ENCODE measurements at places on chromosomes 4 and X.

DNA sequence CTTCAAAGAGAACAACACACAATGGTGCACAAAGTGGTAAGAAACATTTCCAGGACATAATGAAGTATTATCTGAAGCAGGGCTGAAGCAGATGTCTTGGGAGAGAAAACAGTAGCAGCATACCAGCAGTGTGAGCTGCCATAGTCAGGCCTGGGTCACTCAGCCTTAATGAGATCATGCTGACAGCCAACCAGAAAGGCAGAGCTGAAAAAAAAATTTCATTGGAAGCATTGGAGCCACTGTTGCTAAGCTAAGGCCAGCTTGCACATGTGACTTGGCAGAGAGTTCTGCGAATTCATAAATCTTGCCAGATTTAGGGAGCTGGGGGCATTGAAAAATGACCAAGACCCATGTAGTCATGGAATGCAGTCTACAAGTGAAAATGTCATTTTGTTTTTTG lies 444.0 kb upstream of the PITX2 start:
- DNase-seq: no peak

DNA sequence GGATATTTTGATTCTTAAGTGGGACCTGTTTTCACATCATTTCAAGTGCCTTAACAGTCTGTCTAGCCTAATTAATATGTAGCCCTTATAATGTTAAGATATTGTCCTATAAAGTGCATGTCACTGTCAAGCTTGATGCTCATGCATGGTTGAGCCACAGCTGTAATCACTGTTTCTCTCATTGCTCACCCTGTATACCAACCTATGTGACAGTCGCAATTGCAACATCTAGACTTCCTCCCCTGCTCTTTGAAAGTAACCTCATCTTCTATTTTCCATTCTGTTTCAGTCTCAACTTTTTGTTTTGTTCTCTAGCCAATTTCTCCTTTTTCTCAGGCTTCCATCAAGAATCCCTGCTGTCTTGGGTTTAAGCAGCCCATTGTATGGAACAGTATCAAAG lies 24.4 kb upstream of the MSL3 start:
- DNase-seq: no peak

DNA sequence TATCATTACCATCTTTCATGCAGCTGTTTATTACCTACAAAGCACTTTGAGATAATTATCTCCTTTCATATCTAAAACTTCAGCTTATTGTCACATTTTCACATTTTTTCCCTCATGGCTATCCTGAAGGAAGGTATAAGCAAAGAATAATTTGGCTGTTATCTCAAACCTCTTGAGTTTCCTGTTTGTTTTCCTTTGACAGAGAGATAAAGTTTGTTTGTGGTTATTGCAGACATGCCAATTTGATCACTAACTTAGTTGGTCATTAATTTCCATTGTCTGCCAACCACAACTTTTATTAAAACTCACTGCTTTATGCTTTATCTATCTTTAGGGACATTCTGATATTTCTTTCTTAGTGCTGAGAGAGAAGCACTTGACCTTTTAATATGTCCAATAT lies 89.8 kb upstream of the SPANXB1 start:
- DNase-seq: no peak

DNA sequence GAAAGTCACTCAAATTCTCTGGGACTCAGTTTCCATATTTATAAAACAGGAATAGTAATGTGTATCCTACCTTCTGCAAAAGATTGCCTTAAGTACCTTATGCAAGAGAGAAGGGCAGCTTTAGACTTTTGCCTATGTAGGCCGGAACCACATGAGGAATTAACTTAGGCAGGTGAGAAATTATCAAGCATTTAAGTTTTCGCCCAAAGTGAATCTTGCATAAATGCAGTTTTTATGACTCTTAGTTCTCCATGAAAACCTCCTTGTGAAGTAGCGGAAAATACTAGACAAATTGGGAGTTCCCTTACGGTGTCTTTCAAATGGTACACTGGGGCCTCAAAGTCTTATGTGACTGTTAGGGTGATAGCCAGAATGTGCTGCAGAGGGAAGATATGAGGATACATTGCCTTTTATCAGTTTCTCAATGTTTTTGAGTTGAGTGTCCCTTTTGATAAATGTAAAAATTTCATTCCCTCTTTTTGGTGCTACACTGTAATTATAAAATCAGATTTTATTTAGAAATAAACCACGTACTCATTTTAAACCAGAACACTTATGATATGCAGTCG lies 2.6 kb downstream of the SH2D1A start:
- DNase-seq: no peak

- no peak for DNase-seq
Observed at GRCh38 chr4:16524911-16525554, 298.8 kb upstream of the TAPT1 start.

DNA sequence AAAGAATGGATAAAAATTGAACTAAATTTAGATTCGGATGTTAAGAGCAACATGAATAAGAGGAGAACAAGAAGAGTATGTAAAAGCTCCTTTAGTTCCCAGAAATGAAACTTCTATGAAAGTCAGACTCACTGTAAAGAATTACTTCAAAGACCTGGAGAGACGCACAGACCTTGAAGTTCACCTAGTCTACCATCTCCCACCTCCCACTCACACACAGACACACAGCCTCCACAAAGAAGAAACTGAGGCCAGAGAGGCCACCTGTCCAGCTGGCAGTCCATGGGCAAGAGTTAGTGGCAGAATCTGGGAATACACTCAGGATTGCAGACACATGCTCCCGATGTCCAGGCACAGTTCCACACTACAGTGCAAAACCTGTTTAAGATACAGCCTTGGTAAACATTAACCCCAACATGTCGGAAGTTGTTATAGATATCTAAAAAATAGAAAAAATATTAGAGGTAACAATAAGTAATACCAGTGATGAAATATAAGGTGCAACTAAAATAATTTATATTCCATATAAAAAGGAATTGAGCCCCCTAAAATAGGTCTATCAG lies 288.8 kb downstream of the INPP4B start:
- no peak for DNase-seq

GRCh38 chrX:149633511-149633910 lies 1.9 kb upstream of the TMEM185A start:
- DNase-seq: no peak

DNA sequence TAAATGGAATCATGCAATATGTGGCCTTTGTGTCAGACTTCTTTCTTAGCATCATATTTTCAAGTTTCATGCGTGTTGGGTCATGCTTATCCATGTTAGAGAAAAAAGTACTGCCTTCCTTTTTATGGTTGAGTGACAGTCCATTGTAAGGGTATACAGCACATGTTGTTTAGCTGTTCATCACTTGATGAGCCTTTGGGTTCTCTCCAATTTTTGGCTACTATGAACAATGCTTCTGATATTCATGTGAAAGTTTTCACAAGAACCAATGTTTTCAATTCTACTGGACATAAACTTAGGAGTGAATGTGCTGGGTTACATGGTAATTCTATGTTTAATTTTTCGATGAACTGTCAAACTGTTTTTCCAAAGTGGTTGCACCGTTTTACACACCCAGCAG lies 28.1 kb upstream of the LNX1 start:
- DNase-seq: no peak

- no peak for DNase-seq
Observed at GRCh38 chrX:115598556-115598955, 37.6 kb downstream of the PLS3 start.

DNA sequence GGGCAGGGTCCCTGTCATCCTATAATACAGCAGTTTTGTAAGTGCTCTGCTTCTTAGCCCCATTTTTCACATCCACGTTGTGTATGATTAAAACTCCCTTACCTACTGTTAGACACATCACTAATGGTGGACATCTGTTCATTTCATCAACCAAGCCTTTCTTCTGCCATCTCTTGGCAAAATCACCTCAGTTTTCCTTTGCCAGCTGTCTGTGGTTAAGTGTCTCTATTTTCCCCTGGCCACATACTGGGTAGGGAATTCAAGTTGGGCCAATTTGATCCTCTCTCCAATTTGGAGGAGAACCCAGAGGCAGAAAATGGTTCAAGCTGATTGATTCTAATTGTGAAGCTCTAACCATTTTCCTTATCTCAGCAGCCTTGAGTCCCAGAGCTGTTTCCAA lies 436.1 kb downstream of the PCDH7 start:
- DNase-seq: no peak

GRCh38 chr4:106583108-106583507 lies 214.5 kb upstream of the GIMD1 start:
- no peak for DNase-seq

DNA sequence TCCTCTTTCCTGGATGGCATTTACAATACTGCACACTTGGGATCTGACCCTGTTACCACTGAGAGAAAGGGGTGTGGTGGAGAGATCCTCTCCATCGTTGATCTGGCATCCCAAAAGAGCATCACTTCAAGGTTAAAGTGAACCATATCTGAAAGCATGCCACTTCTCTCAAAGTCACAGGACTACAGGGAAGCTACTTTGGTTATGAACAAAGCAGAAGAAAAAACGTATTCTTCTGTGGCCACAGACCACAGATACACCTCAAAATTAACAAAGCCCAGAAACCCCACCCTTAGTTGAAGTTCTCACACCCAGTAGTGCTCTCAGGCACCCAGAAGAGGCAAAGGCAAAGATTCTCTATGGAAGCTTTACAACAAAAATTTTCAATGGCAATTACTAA lies 108.3 kb downstream of the JADE1 start:
- no peak for DNase-seq

DNA sequence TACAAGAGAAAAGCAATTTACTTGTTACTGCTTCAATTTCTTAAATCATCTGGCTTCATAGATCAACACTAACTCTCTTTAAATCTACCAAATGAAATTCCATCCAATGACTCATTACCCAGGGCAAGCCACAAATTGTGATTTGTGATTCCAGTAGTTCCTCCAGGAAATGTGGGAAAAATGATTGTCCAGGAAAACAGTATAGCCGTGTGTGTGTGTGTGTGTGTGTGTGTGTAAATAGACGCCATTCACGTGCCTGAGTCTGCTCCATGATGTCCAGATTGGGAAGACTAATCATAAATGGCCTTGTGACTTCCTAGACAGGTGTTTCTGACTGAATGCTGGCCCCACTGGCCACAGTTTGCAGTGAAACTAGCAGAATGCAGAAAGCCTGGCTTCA lies 121.3 kb downstream of the HS6ST2 start:
- DNase-seq: no peak

DNA sequence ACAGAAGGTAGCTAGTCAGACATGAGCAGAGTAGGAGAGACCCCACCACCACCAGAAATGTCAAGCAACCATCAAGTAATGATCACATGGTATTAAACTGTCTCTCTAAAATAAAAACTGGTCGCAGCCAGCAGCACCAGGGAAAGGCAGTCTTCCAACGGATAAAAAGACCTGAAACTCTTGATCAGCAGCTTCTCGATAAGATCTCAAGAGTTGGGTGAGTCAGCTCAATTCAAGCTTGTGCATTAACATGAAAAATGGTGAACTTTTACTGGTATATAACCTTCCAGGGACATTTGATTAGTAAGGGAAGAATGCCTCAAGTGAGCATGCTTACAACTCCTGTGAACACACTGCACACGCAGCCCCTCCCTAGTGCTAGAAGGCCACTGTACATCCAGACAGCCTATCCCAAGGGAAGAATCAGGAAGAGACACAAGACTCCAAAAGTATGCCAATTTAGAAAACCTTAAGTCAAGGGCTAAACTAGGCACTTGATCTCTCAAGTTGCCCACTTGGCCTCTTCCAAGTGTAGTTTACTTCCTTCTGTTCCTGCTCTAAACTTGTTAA lies 270.0 kb upstream of the GNPDA2 start:
- no peak for DNase-seq

DNA sequence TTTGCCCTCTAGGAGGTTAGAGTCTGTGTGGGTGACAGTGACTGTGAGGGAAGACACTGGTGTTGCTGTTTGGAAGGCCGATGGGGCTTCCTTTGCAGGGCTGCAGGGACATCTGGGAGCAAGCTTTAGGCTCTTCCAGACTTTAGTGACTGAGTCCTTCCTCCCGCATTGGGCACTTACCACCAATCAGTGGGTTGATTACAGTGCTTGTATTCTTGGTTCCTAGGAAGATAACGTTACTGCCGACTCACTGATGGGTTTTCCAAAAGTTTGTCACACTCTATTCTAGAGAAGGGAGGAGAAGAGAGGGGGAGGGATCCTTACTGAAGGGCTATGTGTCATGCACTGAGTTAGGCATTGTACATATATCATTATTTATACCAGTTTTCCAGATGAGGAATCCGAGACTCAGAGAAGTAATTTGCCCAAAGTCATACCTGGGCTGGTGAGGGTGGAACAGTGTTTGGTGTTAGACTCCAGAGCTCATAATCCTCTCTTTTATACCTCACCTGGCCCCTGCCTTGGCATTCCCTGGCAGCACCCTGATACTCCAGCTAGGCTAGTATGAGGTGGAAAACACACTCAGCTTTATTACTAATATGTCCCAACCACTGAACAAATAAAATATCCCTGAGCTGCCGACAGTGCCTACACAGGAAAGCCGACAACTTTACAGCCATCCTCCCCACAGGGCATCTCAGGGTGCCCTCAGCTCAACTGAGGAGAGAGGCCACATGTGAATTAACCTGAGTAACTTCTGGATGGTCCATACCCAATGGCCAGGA lies 3.8 kb downstream of the CHST7 start:
- DNase-seq: no peak

DNA sequence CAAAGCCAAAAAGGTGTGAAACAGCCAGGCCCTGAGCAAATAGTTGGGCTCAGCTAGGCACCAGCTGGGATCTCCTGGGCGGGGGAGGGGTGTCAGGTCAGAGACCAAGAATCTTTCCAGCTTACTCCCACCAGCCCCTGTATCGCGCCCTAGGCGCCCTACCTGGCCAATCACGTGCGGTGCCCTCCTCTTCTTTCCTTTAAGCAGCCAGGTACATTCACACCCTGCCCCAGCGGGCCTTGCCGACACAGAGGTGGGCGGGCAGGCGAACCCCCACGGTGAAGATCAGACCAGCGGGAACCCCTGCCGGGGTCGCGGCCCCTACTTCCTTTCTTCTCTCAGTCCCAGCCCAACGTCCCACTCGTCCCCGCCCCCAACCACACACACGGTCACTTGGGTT lies 9.1 kb downstream of the ARHGAP36 start:
- no peak for DNase-seq

DNA sequence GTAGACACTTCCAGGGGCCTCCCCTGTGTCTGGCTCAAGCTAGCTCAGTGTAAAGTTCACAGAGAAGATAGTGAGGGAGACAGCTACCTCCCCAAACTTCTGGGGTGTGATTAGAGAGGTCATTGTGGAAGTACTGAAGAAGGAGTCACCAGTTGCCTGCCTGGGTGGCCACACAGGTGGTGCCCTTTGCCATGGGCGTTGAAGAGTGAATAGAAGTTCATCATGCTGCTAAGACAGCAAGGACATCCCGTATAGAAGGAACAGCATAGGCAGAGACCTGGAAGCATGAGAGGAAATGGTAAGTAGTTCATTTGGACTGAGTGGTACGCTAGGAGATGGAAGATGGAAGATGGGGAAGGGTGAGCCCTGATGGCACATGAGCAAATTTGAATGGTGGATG lies 110.1 kb downstream of the PJA1 start:
- no peak for DNase-seq

- DNase-seq: no peak
Observed at GRCh38 chrX:44889824-44890223, 16.8 kb downstream of the KDM6A start.

DNA sequence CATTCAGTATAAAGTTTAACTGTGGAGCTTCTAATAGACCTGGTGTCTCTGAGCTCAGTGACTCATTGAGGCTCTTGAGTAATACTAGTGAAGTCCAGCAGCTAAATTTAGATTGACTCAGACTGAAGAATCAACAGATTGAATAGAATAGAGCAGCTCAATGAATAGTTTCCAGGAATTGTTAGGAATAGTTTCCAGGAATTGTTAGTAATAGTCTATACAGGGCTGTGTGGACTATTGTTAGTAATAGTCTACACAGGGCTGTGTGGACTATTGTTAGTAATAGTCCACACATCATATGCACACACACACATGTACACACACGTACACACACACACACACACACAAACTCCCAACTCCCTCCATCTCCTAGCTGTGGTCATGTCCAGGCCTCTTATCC lies 3.0 kb downstream of the GIMD1 start:
- no peak for DNase-seq
